ENCODE measurements at places on chromosomes 7 and 10. TPM values are rescaled to one million over a fixed set of nuclear protein-coding genes. Genes with fewer than 3 reads are reported as not detected.
A peak's percentile ranks its signal among the peaks of the same experiment; 100 is the strongest.

Gene PAPOLB
- total RNA-seq = 0.10 TPM

GRCh38 chr10:61899069-61899531 is 2.4 kb upstream of the ARID5B start:
- peak; percentile 20 for DNase-seq

Gene TUBB8
- not detected for total RNA-seq

- DNase-seq = no peak
Observed at GRCh38 chr7:43384616-43385308, 198.1 kb upstream of the STK17A start.

Gene LOXL4
- 10.5 TPM for total RNA-seq

GRCh38 chr7:55019691-55020465 is 1.1 kb downstream of the EGFR start:
- peak; percentile 37 for DNase-seq

Gene TACC2
- total RNA-seq = 128 TPM

DNA sequence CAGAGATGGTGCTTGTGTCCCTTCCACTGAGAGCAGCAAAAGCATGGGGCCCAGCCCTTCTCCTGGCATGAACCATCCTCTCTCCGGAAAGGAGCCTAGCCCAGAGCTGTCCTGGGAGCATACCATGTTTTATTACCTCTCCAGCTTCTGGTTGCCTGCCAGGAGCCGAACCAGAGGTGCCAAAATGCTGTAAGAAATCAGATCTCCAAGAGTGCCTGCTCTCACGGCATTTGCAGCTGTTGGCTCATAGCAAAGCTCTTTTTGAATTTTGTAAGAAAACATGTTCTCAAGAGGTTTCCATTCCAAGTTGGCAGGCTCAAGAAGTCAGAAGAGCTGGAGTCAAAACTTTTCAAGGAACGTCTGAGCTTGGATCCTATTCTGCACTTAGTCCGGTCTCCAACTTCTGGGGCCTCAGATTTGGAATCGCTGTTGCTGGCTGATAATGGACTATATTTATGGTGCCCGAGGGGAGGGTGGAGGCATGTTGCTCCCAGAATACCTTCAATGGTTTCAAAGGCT is 211.7 kb upstream of the MKI67 start:
- DNase-seq = peak; percentile 97

Gene PCDH15
- total RNA-seq = 0.21 TPM

GRCh38 chr7:40230101-40230500 is 95.3 kb downstream of the SUGCT start:
- no peak for DNase-seq

DNA sequence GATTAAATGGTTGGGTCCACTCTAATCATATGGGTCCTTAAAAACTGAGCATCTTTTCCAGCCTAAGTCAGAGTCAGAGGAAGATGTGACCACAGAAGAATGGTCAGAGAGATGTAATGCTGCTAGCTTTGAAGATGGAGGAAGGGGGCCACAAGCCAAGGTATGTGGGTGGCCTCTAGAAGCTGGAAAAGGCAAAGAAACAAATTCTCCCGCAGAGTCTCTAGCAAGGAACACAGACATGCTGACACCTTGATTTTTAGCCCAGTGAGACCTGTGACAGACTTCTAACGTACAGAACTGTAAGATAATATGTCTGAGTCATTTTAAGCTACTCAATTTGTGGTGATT is 1.5 kb upstream of the EXOC6 start:
- DNase-seq = no peak

Gene EBLN1
- not detected for total RNA-seq

GRCh38 chr7:96273716-96274115 is 48.2 kb downstream of the SLC25A13 start:
- DNase-seq = no peak

DNA sequence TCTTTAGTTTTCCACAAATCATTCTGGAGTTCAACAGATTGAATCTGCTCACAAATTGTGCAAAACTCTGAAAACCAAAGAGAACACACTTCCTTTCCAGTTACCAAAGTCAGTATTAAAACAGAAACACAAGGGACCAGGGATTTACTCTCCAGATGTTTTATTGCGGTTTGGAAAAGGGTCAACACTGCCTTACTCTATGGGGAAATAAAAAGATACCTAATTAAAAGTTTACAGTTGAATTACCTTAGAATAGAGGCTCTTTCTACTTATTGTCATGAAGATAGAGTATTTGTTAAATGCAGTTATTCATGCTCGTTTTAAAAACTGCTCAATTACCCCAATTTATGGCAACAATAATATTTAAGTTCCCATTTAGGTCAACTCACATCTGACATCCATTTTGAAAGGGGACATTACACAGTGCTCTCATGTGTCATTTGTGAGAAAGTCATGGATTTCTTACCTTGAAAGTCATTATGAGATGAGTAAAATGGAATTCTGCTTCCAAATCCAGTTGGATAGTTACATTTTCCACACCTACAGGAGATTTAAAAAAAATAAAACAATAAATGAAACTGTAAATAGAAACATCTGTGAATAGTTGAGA is 8.4 kb downstream of the LAMB1 start:
- peak; percentile 72 for DNase-seq

- no peak for DNase-seq
Observed at GRCh38 chr10:35329520-35329919, 6.8 kb upstream of the CCNY start.

DNA sequence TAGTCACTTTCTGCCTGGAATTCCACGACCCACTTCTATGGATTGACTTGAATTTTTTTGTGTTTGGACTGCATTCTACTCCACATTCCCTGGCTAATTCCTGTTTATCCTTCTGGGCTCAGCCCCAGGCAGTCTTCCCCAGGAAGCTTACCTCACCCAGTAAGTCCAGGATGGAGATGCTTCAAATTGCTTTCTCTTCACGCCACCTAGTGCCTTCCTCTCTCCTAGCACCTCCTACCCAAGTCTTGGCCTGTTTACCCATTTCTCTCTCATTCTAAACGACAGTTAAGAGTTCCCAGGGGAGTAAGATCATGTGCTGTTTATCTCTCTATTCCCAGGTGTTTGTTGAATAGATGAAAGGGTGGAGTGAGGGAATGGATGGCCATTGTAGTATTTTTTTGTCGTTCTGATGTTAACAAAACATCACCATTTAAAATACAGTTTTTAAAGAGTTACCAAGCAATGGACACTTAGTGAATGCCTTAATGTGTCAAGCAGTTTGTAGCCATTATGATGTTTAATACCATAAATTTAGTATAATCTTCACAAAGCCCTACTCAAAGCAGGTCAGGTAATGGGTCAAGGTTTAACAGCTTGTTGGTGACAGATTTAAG is 45.5 kb upstream of the TARP start:
- peak; percentile 75 for DNase-seq

DNA sequence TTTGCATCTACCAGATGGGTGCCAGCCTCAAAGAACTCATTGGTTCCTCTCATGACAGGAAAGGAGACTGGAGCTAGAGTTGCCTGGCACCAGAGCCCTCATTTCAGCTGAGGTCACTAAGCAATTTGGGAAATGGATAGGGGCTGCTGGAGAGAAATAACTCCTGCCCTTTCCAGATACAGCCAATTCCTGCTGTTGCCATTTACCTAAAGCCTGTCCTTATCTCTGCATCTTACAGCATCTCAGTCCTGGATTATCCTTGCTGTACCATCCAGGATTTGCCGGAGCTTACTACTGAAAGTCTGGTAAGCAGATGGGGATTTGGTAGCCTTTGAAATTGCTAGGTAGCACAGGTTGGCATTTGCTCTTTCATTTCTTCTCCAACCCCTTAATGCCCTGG is 31.9 kb upstream of the SMKR1 start:
- DNase-seq = no peak

DNA sequence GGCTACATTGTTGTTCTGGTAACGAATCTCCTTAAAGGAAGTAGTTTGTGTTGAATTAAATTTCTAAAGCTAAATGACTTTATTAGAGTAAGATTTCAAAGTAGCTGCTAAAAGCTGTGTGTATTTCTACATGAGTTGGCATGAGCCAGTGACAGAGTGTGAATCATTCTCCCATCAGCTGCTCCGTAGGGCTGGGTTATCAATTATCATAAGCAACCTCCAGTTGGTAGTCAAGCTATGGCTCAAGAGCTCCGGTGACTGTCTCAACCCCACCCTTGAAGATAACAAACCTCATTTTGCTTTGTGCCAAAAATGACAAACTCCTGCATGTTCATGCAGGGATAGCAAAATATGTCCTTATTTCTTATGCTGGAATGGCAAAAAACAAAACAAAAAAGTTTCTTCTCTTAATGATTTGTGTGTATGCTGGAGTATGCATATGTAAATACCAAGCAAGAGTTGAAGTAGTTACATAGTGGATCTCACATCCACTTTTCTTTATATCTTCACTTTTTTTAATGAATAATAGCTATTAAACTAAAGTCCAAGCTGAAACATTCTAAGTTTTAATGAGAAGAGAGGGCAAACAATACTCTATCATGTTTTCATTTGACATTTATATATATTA is 249.4 kb downstream of the CACNA2D1 start:
- no peak for DNase-seq

GRCh38 chr10:96287392-96288105 is 16.2 kb upstream of the BLNK start:
- peak; percentile 76 for DNase-seq

Gene CLDN3
- total RNA-seq = 9.9 TPM

DNA sequence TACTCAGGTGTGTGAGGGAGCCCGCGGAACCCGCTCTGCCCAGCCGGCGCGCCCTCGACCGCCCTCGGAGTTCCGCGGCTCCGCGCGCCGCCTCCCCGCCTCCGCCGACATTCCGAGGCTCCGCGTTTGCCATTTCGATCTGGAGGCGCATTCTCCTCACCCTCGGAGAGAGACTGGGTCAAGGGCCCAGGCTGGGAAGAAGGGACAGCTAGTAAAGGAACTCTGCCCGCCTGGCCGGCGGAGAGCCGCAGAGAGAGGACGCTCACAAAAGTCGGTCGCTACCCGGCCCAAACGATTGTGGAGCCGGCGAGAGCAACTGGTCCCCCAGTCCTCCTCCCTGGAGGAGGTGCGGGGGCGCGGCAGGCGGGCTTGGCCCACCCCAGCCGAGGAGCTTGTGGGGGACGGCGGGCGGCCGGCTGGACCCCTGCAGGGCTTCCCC is 74.5 kb upstream of the LEP start:
- DNase-seq = peak; percentile 4

GRCh38 chr10:82472406-82473335 is 597.7 kb downstream of the NRG3 start:
- no peak for DNase-seq

- DNase-seq = no peak
Observed at GRCh38 chr7:92020636-92021035, 80.0 kb downstream of the AKAP9 start.

Measured in tongue (tissue), 3 donors.